ENCODE measurements at places on chromosomes 6 and 20.

- no peak for DNase-seq
Observed at GRCh38 chr6:89023591-89024441, 56.7 kb upstream of the PNRC1 start.

- DNase-seq, result no peak
Observed at GRCh38 chr20:41425180-41425884, 58.7 kb upstream of the EMILIN3 start.

GRCh38 chr6:25278261-25278913 is 787 bp upstream of the CARMIL1 start:
- DNase-seq, result no peak

DNA sequence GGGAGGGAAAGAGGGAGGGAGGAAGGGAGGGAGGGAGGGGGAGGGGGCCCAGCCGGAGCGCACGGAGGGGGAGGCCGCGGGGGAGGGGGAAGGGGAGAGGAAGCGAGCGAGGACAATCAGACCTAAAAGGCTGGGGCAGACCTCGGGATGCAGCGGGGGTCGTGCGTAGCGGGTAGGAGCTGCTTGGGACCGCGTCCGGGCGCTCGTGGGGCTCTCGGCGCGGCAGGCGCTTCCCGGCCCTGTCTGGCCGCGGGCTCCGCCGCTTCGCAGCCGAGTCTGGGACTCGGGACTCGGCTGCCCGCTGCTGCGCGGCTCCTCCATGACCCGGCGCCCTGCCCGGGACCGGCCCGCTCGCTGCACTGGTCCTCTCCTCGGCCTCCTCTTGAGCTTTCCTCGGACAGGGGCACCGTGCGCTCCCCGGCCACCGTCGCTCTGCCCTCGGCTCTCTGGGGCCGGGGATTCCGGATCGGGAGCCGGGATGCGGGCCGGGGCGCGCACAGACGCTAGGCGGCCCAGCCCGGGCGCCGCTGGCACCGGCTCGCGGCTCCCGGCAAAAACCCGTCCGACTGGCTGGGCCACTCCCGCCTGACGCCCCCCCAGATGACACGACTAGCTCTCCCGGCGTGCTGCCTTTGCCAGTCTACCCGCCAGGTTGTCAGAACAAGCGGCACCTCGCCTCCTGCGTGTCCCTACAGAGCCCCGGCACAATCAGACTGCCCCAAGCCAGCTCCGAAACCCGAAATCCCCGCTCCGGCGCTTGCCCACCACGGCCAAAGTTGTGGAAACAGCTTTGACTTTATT is 2.2 kb downstream of the TFAP2A start:
- peak; percentile 60 for DNase-seq

DNA sequence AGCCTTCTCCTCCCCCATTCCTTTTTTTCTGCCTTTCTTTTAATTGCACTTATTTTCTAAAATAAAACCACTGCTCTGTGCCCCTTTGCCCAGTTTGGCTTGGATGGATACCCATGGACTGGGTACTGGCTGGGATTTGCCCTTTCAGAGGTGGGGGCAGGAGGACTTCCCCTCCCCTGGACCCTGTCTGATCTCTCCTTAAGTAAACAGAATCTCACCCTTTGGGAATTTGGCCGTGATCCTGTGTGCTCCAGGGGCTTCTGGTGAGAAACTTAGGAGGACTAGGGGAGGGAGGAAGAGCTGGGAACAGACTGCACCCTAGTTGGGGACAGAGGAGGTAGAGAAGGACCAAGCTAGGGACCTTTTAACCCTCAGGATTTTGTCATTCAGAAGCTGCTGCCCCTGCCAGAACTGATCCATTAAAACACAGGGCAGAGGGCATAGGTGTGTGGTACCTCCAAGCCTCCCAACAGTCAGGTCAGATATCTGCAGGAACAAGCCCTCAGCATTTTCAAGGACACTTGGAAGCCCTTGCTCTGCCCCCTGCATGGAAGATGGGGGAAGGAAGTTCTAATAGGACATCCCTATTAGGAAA is 7.3 kb downstream of the FOXP4 start:
- no peak for DNase-seq

- peak; percentile 61 for DNase-seq
Observed at GRCh38 chr6:63764318-63764916, 128.8 kb downstream of the PHF3 start.

- DNase-seq, result no peak
Observed at GRCh38 chr6:46118157-46118556, 11.6 kb upstream of the ENPP4 start.
